ENCODE measurements at places on chromosomes 11 and 22.

DNA sequence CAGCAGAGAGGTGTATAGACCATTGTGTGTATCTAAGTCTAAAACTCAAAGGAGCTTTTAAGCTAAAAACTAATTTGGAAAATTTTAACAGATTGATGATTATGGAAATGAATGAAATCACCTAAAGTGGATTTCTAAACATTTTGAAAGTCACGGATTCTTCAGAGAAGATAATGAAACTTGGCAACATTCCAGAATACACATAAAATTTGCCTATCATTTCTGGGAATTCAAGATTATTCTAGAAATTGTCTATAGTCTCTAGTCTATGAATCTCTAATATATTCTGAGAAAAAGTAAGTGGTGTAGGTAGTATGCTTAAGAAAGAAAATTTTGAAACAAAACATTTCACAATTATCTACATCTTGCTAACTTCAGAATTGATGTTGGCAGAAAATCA, 1117.9 kb upstream of the CNTN5 start:
- no peak for DNase-seq

DNA sequence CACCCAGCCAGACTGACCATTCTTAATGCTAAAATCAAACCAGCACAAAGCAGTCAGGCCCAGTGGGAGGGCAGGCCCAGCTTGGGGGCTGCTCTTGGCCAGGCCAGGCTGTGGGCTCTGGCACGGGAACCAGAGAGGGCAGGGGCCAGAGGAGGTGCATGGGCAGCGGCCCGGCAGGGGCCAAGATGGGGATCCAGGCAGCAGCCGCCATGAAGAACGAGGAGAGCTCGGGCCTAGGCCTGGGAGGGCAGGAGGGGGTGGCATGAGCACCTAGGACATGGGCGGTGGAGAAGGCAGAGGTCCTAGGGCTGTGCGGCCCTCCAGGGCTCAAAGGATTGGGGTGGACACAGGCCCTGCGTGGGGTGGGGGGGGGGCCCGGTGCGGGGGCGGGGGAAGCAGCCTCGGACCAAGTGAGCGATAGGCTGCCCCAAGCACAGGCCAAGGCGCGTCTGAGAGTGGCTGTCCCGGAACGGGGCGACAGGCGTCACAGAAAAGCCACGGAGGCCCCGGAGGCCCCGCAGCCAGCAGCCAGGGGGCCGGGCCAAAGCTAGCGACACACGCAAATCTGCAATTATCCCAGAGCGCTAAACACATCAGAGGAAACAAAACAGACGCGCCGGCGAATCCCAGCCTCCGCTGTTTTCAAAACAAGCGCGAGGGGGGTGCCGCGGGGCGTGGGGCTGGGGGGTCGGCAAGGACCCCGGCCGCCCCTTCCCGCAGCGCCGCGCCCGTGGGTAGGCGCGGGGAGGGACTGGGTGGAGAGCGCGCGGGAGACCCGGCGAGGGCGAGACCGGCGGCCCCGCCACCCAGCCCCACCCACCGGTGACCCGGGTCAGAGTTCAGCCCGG, 8.3 kb downstream of the PLXNB2 start:
- DNase-seq: no peak

GRCh38 chr11:6894097-6894496, 1.8 kb upstream of the OR2D2 start:
- no peak for DNase-seq

DNA sequence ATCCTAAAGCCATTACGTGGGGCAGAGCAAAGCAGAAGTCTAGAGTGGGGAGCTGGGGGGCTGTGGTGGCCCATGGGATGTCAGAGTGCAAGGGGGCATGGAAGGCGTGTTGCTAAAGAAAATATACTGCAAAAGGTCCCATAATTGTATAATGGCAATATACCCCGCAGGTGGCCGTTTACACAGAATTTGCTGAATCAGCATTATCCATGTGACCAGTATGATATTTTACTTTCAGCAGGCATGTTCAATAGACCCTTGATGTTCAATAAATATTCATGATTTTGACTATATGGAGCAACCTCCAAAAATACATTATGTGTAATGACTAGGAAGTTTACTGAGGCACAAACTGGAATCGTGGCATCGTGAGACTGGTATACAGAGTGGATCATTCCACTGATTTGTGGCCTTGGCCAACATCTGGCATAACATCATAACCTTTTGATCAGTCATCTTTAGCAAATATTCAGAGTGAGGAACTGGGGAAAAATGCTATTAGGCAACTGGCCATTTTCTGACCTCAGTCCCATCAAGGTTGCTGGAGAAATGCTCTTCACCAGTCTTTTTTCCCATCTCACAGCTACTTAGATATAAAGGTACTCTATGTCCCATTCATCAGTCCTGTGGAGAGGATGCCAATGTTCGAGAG, 29.3 kb upstream of the PPP2R1B start:
- DNase-seq: no peak

DNA sequence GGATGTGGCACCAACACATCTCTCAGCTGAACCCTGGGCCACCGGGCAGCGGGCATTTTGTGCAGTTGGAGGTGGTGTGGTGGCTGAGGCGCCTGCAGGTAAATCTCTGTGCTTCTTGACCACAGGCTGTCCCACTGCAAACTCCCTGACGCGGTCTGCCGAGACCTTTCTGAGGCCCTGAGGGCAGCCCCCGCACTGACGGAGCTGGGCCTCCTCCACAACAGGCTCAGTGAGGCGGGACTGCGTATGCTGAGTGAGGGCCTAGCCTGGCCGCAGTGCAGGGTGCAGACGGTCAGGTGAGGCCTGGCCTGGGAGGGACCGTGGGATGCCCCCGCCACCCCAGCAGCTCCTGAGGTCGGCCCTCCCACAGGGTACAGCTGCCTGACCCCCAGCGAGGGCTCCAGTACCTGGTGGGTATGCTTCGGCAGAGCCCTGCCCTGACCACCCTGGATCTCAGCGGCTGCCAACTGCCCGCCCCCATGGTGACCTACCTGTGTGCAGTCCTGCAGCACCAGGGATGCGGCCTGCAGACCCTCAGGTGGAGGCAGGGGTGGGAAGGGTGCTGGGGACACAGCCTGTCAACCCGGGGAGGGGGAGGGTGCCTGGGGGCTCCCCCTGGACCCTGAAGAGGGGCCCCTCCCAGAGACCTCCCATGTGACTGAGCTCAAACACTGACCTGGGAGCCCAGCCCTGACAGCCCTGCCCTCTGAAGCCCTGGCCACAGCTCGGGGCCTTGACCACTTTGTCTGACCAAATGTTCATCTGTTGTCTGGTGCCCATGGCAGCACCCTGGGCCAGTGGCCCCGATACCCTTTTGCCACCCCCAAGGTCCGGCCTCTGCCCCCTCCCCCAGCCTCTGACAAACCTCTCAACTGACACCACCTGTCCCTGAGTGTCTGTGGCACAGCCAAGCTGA, 4.6 kb upstream of the PGGHG start:
- DNase-seq: no peak

DNA sequence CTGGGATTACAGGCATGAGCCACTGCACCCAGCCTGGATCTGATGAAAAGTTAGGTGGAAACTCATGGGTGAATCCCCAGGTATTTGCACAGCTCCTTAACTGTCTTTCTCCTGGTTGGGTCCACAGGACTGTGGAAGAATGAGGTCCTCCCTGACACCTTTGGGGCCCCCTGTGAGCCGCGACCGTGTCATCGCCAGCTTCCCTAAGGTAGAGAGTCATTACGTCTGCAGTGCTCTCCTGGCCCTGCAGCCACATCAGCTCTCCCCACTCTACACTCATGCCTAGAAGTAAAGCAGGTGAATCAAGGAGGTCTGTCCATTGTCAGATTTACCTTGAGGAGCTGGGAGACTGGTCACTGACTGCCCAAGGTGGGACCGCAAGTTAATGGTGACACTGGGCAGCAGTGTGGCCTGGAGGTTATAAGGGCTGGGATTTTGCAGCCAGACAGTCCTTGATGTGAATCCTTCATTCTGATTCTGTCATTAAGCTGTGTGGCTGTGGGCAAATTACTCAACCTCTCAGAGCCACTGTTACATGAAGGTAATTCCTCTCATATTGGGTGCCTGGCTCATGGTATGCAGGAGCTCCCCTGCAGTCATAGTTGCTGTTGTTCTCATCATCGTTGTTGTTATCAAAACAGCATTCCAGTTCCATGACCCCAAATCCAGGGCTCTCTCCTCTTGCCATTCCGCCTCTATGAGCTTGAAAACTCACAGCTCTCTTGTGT, 1.4 kb downstream of the RAB36 start:
- DNase-seq: no peak

GRCh38 chr11:72844356-72844755, 30.1 kb downstream of the ATG16L2 start:
- no peak for DNase-seq

- no peak for DNase-seq
Observed at GRCh38 chr11:119593346-119593745, 135.7 kb downstream of the NECTIN1 start.

- no peak for DNase-seq
Observed at GRCh38 chr22:50309601-50309991, 2.1 kb upstream of the PLXNB2 start.

DNA sequence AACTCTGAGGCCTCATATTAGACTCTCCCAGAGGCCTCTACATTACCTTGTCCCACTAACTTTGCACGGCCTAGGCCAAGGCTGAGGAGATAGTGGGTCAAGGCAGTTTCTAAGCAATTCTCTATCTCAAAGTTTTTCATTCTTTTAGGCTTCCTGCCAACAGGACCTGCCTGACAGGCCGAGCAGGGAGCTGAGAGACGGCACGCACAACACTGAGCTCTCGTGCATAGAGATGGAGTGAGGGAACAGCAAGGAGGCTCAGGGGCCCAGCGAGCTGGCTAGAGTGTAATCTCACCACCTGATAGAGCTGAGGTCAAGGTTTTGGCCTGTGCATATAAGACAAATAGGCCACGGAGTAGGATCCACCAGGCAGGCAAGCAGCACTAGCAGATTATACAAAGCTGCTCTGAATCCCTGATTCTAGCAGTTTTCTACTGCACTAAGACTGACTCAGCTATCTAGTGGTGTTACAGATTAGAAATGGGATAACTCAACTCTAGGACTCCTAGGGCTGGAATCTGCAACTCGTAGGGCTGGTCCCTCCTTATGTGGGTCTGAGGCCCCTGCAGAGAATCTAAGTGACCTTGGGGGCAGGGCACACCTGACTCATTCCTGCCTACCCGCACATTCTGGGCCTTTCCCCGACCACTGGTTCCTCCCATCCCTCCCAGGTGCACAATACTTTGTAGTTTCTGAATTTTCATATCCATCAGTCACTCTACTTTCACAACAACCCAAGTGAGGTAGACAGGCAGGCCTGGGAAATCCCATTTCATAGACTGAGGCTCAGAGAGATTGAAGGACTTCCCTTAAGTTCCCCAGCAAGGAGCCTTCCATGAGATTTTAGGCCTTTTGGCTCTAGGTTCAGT, 1.7 kb downstream of the CYB5R2 start:
- DNase-seq: no peak

DNA sequence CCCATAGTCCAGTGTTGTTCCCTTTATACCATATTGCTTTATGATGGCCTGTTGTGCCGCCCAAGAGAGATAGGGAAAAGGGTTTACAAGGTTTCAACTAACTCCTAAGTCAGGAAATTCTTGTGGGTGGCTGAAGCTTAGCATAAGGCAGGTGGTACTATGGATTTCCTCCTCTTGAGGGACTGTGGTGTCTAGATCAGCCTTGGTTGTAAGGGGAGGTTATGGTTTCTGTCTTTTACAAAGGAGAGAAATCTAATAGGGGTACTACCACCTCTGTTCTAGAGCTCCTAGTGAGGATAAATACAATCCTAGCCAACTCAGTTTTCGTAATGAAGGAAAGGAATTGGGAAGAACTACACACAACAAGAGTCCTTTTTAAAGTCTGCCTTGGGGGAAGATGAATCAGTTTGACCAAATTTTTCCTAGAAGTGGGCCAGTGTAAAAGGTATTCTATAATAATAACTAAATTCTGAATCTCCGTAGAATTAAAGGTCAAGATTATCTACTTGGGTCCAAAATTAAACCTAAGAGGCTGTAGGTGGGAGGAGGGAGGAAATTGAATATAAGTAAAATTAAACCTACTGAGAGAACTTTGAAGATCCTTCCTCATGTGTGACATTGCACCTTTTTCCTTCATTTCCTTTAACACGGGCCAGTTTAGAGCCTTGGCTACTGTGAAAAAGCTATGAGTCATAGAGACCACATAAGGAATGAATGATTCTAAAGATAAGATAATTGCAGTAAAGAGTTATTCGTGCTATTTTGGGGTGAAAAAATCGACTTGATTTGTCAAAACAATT, 17.2 kb downstream of the DLAT start:
- no peak for DNase-seq

GRCh38 chr22:30044369-30044768, 35.9 kb upstream of the HORMAD2 start:
- peak; percentile 8 for DNase-seq

DNA sequence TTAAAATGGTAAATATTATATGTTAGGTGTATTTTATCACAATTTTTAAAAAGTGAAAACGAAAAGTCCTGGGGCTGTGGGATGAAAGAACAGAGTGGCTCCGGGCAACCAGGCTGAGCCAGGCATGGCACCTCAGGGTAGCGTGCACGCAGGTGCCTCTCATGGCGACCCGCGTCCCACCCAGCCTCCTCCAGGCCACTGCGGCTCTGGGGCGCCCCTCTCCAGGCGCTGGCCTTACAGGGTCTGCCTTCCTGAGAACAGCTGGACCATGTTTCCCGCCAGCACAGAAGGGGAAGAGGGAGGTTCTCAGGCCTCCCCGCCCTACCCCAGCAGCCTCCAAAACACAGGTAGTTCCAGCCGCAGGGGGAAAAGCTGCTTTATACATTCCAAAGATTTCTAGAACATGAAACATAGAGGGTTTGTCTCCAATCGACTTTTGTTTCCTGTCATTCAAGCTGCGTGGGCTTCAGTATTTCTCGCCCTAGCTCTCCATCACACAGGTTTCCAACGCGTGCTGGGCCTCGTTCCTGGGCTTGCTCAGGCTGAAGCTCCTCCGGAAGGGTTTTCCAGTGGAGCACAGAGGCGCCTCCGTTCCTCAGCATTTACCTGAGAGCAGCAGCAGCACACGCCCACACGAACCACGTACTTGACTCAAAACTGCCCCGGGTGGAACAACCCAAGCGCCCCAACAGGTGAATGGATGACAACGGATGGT, 10.5 kb downstream of the EHD1 start:
- no peak for DNase-seq

DNA sequence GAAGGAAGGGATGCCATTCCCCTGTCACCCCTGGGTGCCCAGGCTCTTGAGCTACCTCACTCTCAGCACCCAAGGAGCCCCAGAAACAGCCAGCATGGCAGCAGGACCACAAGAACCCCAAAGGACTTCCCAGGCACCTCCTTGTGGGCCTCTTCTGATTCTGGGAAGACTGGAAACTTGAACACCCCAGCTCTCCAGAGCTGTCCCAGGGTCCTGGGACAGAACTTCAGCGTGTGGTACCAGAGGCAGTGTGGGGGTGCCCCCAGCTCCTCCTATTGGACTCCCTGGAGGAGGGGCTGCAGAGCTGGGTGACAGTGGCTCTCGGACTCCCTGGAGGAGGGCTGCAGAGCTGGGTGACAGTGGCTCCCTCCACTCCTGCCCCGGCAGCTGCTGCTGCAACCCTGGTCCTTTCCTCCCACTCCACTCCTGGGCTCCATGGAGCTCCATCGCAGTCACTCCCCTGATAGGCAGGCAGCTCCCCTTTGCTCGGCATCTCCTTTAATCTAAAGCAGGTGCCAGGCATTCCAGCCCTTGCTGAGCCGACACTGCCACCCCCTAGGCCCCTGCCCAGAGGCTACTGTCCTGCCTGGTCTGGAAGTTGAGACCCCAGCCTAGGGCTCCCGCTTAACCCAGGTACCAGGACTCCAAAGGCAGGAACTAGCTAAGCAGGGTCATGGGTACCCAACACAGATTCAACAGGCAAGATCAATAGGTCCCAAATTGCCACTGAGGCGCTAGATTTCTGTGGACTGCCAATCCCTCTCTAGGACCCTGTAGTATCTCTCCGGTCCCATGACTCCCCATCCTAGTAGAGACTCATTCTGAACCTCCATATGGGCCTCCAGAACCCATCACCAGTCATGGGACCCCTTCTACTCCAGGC, 2.7 kb downstream of the BCL9L start:
- DNase-seq: no peak

All from iPS-NIHi11 (cell line).